ENCODE measurements at places on chromosomes 13 and 19. TPM values are rescaled to one million over a fixed set of nuclear protein-coding genes. Genes with fewer than 3 reads are reported as not detected.

Gene ZNF610
- 6.4 TPM for polyA plus RNA-seq

Gene SIGLEC12
- 5.1 TPM for polyA plus RNA-seq

Gene C19orf33
- polyA plus RNA-seq: 387 TPM

Gene KIR2DL3
- 0.27 TPM for polyA plus RNA-seq

Gene FCAR
- not detected for polyA plus RNA-seq

Gene PLVAP
- polyA plus RNA-seq: 35.6 TPM

Gene NAPSA
- polyA plus RNA-seq: 2.8 TPM

Gene KMT5C
- polyA plus RNA-seq: 21.5 TPM

Gene VMAC
- polyA plus RNA-seq: 8.1 TPM

Gene SHD
- 4.0 TPM for polyA plus RNA-seq

Gene CD70
- polyA plus RNA-seq: not detected

Gene KLK4
- not detected for polyA plus RNA-seq

Gene TMPRSS9
- polyA plus RNA-seq: 1.9 TPM

Gene PPP1R13L
- 11.0 TPM for polyA plus RNA-seq

Gene BRCA2
- polyA plus RNA-seq: 3.4 TPM
